Stimulated activated CD8-positive, alpha-beta memory T cell treated with anti-CD3 and anti-CD28 coated beads, Interleukin-2, amount 100 ng/mL, for 1 hour (primary cell): ENCODE measurements at places on chromosomes 2 and 18.

DNA sequence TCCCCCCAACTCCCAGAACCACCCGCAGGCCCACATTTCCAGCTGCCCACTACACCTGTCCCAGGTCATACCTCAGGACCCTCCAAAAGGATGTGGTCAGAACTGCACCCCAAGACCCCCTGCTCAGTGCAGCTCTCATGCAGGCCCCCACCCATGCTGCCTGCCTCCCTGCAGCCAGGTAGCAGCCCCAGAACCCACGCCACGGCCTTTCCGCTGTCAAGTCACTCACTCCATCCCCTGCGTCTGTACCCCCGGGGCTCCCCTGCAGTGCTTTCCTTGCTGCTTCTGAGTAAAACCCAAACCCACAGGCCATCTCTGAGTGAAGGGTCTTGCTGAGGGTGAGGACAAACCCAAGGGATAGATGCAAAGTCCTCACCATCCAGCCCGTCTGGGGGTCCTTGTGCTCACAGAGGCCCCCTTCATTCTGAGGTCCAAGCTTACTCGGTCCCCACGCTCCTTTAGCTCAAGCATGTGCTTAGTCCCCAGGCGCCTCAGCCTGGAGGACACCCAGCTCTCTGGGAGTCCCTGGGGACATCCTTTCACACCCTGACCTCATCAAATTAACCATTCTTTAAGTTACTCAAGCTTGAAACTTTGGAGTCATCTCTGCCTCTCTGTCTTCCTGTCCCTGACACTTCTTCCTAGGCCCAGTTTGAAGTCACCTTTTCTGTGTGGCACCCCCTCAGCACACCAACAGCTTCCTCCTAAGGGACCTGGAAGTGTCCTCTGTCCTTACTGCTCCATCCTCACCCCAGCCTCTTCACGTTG lies 130.1 kb downstream of the SMAD7 start:
- DNase-seq = no peak

DNA sequence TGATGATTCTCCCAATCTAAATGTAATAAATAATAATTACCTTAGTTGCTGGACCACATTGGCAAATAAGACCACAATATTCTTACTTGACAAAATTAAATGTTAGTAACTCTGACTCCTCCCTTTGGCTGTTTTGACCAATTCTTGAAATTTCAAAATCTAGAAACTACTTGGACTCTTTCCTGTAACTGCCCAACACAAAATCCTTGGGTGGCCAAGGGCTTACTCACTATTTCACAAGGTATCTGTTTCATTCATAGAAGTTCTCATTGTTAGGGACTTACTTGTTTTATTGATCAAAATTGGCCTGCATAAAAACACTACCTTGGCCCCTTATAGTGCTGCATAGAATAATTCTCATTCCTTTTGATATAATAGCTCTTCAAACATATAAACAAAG lies 19.4 kb downstream of the CDH20 start:
- no peak for DNase-seq

- no peak for DNase-seq
These were observed 10.8 kb upstream of the CRACDL start for GRCh38 chr2:98946855-98947254.

DNA sequence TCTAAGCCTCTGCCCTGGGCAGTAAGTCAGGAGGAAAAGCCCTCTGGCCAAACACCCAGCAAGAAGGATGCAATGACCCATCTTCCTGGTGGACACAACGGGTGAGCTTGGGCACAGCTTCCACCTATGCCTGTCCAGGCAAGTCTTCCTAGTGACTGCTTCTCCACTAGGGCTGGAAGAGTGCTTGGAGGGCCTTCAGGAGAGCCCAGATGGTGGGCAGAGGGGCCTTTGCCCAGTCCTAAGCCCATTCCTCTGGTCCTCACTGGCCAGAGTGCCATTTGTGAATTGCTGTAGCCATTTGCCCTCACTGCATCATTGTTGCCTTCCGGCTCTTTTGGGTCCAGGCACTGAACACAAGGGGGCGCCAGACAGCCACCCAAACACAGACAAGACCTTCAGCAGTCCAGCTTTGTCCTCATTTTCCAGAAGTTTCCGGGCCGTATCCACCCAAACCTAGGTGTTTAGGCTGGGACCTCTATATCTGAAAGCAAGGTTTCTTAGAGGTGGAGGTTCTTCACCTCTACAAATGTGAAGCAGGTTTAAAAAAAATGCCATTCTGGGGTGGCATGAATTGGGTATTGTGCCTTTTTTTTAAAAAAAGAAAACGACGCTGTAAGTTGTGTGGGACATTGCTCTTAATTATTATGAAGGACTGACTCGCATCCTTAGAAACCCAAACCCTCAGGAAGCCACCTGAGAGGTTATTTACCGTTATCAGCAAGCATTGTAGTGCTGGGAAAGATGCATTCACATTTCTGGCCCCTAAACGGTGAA lies 29.5 kb downstream of the PAX8 start:
- peak; percentile 51 for DNase-seq

- no peak for DNase-seq
These were observed 467.5 kb downstream of the XIRP2 start for GRCh38 chr2:167355821-167356220.

DNA sequence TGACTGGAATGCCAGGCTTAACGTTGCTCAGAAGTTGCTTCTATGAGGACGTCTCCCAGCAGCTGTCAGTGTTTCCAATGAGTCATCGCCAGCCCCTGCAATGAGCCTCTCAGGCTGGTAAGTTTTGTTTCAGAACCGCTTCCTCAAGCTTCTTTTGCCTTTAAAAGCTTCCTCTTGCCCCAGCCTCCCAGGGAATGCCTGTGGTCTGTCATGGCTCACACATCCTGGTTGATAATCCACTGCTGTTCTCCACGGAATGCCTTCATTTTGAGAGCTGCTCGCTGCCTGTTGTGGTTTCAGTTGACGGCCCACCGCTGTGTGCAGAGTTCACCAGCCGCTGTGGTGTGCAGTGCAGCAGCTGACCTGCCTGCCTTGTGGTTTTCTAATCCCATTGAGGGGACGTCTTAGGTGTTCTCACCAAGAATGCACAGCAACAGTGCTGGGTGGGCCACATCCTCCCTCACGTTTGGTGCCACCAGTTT lies 96.4 kb downstream of the RTP5 start:
- peak; percentile 46 for DNase-seq

DNA sequence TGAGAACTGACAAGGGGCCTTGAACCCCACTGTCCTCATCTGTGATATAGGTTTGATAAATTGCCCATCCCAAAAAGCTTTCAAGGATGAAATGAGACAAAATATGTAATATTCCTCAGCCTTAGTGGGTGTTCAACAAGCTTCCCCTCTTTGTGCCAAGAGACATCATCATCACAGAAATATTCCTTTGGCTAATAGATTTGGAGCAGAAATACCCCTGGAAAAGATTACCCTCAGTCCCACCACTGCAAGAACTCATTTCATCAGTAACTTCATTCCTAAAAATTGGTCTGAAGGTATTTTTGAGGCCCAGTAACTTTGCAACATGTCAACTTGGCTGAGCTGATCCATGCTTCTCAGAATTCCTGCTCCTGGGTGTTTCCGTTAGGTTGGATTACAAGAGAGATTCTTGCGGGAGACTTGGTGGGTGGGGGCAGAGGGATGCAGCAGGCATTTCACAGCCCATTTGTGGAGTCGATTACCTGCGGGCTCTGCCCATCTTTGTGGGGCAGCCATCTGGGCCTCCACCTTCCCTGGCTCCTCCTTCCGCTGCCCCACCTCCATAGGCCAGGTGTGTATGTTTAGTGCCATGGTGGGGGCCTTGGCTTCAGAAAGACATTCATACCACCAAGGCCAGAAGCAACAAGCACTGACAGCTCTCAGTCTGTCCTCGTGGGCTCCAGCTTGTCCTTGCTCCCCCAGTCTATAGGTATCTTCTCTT lies 263.9 kb downstream of the GLI2 start:
- no peak for DNase-seq

DNA sequence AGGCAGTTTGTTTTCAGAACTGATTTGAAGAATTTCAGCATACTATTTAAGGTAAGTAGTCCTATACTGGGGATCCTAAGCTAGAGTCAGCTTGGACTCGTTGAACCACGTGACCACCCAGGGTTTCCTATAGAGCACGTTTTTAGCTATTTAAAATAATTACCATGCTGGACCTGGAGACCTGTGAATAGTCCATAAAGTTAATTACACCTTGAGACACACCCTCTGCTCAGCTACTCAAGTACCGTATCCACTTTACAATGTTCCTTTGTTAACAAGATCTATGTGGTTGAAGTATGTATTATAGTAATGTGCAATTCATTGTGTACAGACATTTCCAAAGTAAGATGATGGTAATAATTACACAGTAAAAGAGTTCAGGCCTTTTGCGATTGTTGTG lies 67.6 kb downstream of the CRIM1 start:
- DNase-seq = no peak

DNA sequence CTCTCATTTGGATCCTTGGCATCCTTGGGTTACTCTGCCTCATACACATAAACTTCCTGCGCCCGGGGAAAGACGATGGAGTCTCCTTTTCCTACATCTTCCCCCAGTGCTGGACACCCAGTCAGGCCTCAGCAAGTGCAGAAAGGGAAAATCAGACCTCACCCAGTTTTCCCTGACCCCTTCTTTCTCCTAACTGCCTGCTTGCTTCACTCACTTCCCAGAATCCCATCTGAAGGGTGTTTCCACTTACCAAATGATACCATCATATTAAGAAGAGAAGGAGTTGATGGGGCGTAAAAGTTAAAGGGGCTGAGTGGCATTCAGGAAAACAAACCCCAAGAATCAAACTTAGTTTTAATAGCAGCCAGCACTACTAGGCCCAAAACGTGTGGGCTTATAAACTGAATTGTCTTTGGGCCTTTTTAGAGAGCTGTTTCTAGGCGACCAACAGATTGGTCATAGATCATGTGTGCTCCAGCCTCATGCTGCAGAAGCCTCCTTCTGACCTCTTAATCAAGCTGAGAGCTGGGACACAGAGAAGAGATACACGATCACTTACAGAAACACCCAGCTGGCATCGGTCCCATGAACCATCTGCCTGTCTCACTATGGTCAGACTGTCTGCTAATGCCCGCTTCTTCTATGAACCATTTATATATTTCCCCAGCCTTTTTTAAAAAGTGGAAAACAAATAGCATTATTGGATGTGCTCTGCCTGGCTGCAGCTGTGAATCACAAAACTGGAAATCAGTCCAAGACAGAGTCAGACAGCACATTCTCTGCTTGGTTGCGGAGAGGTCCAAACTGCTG lies 165.7 kb upstream of the SLC14A2 start:
- no peak for DNase-seq

DNA sequence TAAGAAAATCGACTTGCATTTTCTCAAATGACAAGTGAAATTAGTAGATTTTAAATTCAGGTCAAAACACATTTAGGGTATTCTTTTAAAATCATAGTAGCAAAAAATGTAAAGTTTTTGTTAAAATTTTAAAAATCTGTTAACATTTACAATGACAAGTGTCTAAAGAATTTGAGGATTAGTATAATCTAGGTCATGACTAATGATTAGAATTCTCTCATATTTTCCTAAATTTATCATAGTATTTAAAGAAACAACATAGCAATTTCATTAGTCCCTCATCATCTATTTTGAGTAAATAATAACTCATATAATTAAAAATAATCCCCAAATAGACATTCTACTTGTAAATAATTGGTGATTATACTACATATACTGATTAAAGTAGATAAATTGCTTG lies 23.6 kb downstream of the THUMPD2 start:
- DNase-seq = no peak

DNA sequence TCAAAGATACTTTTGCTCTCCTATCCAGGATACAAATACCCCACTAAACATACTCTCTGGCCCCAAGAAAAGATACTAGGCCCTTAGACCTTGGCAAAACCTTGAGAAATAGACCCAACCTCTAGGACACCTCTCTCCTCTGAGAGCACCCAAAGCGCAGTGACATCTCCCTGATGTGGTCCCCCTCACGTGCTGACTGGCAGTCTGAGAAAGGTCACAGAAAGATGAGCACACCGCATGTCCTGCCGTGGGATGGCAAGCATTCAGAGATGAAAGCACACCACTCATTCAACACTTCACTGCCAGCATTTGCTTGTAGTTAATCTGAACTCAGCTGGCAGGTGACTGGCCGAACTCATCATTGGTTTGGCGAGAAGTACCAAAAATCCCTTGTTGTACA lies 6.1 kb upstream of the TBC1D8 start:
- DNase-seq = no peak

GRCh38 chr2:146784602-146785001 lies 1060.2 kb upstream of the ACVR2A start:
- no peak for DNase-seq

- no peak for DNase-seq
These were observed 137.7 kb downstream of the ALPK2 start for GRCh38 chr18:58491113-58491696.

DNA sequence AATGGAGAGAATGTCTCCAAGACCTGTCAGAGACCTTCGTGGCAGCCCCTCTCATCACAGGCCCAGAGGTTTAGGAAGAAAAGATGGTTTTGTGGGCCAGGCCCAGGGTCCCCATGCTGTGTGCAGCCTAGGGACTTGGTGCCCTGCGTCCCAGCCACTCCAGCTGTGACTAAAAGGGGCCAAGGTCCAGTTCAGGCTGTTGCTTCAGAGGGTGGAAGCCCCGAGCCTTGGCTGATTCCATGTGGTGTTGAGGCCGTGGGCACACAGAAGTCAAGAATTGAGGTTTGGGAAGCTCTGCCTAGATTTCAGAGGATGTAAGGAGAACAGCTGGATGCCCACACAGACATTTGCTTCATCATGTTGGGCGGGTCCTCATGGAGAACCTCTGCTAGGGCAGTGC lies 45.1 kb upstream of the ACTR2 start:
- no peak for DNase-seq

- DNase-seq = no peak
These were observed 37.5 kb downstream of the GNAL start for GRCh38 chr18:11726556-11726955.

DNA sequence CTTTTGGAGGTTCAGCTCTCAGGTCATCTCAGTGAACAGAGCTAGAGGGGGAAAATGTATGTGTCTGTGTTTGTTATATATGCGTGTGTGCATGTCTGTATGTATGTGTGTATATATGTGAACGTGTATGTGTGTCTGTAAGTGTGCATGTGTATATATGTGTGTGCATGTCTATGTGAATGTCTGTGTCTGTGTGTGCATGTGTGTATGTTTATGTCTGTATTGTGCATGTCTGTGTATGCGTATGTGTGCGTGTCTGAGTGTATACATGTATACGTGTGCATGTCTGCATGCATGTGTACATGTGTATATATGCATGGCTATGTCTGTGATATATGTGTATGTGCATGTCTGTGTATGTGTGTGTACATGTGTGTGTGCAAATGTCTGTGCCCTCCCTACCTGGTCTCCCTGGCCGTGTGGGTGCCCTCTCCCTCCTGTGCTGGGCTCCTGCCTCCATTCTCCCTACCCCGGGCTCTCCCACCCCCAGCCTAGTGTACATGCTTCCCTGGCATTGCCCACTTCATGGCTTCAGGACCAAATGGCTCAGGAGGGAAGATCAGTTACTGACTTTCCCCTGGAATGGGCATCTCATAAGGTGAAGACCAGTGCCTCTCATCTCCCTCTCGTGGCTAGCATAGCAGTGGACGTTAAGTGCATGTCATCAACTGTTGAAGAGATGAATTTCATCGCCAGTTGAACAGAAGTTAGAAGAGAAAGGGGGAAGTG lies 49.9 kb downstream of the TRAF3IP1 start:
- DNase-seq = no peak
